ENCODE measurements at places on chromosomes 7 and 10.

DNA sequence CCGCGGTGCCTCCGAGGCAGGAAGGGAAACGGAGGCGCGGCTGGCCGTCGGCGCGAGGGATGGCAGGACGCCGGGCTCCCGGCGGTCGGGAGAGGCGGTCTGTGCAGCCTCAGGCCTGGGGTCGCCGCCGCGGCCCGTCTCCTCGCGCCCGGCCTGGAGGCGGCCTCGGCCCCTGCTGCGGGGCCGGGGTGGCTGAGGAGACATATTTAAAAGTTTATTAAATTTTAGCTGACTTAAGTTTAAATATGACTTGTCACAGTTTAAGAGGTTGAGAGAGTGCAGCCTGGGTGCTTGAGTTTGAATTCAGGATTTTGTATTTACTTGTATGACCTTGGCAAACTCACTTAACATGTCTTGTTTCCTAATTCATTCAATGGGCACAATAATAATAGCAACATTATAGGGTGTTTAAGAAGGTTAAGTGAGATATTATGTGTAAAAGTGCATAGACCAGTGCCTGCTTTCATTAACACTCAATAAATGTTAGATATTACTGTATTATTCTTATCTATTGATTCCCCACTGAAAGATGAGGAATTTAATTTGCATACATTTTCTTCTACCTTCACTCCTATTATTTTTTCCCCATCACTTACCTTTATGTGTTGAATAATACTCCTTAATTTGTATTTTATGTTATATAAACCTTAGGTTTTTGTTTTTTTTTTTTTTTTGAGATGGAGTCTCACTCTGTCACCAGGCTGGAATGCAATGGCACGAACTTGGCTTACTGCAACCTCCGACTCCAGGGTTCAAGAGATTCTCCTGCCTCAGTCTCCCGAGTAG is 718 bp downstream of the DYNC2I1 start:
- no peak for DNase-seq

- no peak for DNase-seq
Measured at GRCh38 chr10:7895699-7896090, 77.4 kb downstream of the TAF3 start.

DNA sequence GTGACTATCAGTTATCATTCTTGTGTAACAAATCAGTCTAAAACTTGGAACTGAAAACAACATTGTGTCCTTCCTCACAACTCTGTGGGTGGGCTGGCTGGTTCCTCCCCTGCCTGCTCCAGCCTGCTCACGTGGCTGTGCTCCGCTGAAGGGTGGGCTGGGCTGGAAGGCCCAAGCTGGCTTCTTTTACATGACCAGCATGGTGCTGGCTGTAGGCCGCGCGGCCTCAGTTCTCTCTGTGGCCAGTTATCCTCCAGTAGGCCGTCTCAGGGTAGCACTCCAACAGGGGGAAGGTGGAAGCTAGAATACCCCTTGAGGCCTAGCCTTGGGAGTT is 11.3 kb downstream of the ADAMTS14 start:
- DNase-seq: no peak

DNA sequence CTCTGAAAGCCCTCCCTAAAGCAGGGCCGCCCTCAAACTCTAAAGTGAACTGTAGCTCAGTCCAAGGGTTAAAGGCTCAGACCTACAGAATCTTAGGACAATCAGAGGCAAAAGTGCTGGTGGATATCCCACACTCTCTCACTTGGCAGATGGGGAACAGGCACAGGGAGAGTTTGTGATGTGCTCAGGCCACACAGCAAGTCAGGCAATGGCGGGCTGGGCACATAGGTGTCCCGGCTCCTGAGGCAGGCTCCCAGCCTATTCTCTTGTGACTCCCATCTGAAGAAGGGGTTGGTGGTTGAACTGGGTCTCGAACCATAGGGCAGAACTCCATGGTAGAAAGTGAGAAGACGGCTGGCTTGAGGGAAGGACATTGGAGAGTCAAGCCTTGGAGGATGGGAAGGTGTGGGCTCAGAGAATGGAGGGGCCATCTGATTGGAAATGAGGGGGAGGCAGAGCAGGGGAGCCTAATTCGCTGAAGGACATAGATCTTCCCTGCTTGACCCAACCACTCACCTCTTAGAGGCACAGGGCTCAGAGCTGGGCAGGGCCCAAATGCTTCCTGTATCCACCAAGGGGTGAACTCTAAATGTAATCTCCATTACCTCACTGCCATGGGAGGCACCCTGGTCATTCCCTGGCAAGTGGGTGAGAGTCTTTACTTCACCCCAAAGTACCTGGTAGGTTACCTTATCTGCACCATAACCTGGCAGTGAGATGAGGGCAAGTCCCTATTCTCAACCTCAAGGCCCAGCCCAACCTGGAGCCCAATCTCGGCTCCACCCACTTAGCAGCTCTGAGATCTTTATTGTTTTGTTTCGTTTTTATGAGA is 4.9 kb upstream of the ZMIZ1 start:
- no peak for DNase-seq

DNA sequence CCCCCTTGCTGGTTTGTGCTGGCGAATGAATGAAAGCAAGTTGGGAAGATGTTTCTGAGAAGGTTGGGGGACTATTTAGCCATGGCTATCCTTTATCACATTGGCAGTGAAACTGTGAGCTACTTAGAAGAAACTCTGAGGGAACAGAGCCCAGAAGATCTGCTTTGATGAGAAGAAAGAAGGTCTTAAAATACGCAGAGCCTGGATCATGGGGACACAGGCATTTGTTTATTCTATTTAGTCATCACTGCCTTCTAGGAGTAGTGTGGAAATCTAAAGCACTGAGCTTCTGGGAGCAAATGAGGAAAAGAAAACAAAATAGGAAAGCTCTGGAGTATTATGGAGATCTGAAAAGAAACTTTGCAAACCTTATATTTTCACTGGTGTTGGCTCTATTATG is 28.5 kb downstream of the CPED1 start:
- DNase-seq: no peak

- peak; percentile 75 for DNase-seq
Measured at GRCh38 chr7:22782616-22783232, 39.9 kb downstream of the TOMM7 start.

GRCh38 chr7:77940647-77941046 is 142.1 kb downstream of the PHTF2 start:
- DNase-seq: no peak

GRCh38 chr10:110852255-110852896 is 19.4 kb upstream of the PDCD4 start:
- no peak for DNase-seq

- DNase-seq: no peak
Measured at GRCh38 chr10:125325326-125325725, 165.0 kb upstream of the CTBP2 start.

DNA sequence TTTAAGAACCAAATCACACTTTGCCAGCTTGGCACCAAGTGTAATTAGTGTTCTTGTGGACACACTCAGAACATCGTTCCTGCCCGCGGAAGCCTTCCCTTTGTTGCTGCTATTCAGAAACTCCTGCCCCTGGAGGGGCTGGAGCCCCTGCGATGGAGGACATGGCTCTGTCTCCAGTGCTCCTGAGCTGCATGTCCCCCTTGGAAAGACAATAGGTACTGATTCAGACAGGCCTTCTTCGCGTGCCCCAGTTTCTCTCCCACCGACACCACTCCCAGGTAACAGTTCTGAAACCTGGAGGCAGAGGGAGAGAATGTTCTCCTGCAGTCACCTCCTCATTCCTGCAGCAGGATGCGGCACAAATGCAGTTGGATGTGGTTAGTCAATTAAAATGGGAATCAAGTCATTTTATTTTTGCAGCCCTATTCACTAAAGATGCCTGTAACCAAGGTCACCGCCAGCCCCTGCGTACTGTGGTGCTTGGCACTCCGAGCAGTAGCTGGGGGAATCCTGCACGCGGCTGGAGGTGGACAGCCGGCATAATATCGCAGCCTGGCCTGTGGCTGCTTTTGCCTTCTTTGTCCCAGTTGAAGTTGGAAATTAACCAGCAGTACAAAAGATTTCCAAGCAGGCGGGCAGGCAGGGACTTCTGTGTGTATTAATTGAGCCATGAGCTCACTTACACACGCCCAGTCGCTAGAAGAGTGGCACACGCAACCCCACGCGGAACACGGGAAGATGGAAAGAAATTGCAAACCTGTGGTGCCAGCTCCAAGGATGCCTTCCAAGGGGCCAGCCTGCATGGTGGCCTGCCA is 205.7 kb downstream of the EBF3 start:
- DNase-seq: no peak

GRCh38 chr10:37803269-37803668 is 54.1 kb downstream of the ZNF248 start:
- DNase-seq: no peak

GRCh38 chr7:142485617-142486226 is 227.9 kb upstream of the PRSS58 start:
- no peak for DNase-seq

- peak; percentile 11 for DNase-seq
Measured at GRCh38 chr7:15889507-15889906, 203.0 kb upstream of the MEOX2 start.

- DNase-seq: no peak
Measured at GRCh38 chr7:129898502-129899160, 54.1 kb downstream of the UBE2H start.

- peak; percentile 85 for DNase-seq
Measured at GRCh38 chr7:150420987-150421674, 29.3 kb upstream of the GIMAP8 start.

GRCh38 chr7:122901250-122901649 is 15.0 kb upstream of the CADPS2 start:
- DNase-seq: no peak

- DNase-seq: no peak
Measured at GRCh38 chr7:27635728-27636127, 27.0 kb downstream of the HIBADH start.

- no peak for DNase-seq
Measured at GRCh38 chr10:42977032-42977416, 99.8 kb upstream of the RET start.

GRCh38 chr10:824497-824896 is 107.0 kb downstream of the LARP4B start:
- DNase-seq: no peak
